ENCODE measurements at places on chromosomes 6 and 20.

- no peak for DNase-seq
Measured at GRCh38 chr6:32666420-32667300, at the start of gene HLA-DQB1. Gene HLA-DQB1, minus strand, starts transcription at chr6:32666657. Its CDS starts 50 bp downstream, at chr6:32666607.

GRCh38 chr20:44415833-44416715 is 59.6 kb upstream of the TTPAL start:
- no peak for DNase-seq

GRCh38 chr6:89818977-89819335 is 638 bp downstream of the MDN1 start:
- DNase-seq: no peak

GRCh38 chr6:39416026-39416425 is 93.5 kb upstream of the KCNK16 start:
- DNase-seq: no peak

GRCh38 chr6:143963158-143963919 is 44.7 kb downstream of the PLAGL1 start:
- no peak for DNase-seq

DNA sequence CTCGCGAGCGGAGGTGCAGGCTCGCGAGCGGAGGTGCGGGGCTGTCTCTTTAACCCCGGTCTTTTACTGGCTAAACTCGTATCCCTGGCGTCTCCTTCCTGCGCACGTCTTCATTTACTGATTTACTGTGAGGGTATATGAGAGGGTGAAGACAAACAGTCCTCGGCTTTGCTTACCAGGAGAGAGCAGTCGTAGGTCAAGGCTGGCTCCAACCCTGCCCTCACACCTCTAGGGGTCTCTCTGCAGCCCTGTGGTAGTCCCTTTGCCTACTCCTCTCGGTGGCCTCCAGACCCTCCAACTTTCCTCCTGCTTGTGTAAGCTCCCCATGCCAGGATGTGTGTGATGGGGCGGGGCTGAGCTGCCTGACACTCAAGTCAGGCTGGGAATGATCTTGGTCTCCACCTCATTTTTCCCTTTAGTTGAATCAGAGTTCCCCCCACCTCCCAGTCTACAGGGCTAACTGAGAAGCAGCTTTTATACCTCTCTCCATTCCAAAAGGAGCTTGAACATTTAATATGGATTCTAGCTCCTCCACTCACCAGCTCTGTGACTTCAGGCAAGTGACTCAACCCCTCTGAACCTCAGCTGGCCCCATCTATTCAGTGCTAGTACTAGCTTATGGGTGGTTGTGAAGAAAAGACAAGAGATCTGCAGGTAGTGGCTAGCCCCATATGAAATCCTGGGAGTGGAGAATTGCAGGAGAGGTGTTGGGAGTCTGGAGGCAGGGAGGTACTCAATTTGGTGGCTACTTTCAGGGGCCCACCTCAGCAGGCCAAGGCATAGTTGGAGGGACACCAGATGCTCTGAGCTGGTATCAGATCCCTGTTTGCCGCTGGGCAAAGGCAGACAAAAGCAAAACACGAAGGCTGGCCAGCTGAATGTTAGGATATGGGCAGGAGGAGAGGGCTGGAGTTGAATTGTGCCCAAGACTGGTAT is 902 bp downstream of the SLC29A1 start:
- no peak for DNase-seq

DNA sequence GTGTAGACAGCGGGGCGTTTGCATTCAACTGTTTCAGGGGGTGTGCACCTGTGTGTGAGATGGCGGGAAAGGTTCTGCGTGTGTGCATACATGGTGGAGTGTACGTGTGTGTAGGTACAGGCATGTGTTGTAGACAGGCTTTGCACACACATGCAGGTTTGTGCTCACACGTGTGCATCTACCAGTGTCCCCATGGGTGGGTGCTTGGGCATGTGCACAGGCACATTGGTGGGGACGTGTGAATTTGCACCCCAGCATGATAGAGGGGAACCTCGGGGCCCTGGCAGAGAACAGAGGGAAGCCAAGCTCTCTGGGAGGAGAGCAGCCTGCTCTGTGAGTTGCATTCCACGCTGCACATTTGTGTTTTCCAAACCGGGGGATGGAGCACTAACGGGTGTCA is 250.2 kb downstream of the PREX1 start:
- peak; percentile 73 for DNase-seq

DNA sequence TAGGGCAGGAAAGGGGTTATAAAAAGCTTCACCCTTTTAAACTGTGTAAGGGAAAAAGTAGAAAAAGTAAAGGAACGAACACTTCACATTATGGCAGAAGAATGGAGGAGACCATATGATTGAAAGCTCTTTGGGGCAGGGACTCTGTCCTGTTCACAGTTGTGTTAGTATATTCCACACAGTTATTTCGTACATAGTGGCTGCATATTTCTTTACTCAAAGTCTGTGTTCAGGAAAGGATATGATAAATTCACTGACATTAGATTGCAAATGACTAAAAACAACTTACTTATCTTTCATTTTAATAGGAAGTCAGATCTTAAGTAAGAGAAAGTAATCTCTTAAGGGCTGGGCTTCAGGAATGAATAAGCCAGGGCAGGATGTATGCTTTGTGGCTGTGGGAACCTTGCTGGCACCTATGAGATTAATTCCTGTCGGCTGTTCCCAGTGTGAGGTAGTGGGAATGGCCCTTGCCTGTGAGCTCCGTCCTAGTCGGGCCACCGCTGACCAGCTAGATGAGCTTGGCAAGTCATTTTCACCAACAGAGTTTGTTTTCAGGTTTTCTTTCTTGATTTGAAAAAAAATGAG is 11.2 kb downstream of the PPP1R14C start:
- DNase-seq: no peak

GRCh38 chr20:6665161-6665560 is 102.3 kb upstream of the BMP2 start:
- no peak for DNase-seq

DNA sequence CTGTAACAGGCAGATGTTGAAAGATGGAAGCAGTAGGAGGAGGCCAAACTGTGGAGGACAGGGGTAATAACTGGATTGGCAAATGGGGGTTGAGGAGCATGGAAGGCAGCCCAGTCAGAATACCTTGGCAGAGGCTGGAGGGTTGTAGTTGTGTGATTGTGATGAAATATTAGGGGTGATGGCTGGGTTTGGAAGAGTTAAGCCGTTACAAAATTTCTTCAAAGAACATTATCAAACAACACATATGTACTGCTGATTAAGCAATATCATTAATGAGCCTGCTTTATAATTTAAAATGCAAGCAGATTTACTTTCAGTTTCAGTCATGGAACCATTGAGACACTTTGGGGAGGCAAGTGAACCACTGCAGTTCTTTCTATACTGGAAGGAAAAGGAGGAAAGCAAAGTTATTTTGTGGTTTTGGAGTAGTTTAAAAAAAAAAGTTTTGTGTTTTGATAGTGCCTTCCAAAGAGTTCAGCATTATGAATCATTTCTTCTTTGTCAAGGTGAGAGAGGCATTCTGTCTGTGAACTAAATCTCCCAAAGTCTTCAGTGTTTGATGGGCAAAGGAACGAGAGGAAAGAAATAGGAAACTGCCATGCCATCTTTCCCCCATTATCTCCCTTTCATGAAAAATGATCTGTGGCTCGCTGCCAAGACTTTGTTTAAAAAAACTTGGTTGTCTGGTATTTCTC is 20.7 kb downstream of the FOXO3 start:
- no peak for DNase-seq

DNA sequence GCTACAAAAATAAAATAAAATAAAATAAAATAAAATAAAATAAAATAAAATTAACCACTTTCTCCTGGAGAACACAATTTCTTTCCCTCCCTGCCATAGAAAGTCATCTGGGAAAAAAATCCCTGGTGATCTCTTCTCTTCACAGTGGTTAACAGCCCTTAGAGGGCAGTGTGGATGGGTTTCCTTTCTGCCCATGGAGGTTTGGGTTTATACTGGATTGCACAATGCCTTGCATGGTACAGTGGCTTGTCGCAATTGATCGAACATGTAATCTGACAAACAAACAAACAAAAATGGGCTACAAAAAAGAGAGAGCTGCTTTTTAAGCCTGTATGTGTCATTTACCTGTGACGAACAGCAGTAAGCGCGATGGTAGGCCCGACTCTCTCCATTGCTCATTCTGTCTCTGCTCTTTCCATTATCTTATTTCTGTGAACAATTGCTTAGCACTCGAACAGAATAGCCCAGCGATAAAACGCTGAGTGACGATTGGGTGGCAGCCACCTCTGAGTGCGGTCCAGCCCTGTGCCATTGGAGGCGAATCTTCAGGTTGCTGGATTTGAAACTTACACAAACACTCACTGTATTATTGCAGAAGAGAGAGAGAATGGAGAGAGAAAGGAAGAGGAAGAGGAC is 166.1 kb downstream of the CD83 start:
- DNase-seq: no peak

DNA sequence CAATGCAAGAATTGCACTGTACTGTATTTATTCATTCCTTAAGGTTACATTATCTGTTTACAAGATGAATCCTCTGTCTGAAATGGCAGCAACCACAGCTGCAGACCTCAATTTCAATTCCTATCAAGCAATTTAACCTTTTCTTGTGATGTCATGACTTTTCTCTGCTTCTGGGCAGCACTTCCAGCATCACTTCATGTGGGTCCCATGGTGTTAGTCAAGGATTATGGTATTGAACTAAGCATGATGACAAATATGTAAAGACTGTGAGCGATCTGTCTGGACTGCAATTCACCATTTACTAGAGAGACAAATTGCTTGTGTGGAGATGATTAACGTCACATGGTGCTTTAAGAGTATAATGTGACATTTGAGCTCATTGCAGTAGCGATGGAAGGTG is 90.5 kb upstream of the CCN2 start:
- no peak for DNase-seq

GRCh38 chr6:15464211-15464725 is 198.6 kb downstream of the DTNBP1 start:
- DNase-seq: no peak

DNA sequence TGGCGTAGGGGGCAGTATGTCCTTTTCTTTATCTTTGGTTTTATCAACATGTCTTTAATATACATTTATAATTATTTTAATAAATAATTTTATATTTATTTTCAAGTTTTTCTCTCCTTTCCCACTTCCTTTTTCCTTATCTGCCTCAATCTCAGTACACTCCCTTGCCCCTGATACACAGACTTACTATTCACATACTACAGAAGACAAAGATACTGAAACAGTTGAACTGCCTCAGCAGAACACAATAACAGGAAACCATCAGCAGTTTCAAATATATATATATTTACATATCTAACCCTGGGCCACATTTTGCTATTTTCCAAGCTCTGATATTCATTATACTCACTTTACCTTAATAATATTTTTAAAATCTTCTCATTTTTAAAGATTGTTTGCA is 19.8 kb downstream of the IBTK start:
- DNase-seq: no peak

- no peak for DNase-seq
Measured at GRCh38 chr20:11091511-11091910, 417.7 kb upstream of the JAG1 start.

DNA sequence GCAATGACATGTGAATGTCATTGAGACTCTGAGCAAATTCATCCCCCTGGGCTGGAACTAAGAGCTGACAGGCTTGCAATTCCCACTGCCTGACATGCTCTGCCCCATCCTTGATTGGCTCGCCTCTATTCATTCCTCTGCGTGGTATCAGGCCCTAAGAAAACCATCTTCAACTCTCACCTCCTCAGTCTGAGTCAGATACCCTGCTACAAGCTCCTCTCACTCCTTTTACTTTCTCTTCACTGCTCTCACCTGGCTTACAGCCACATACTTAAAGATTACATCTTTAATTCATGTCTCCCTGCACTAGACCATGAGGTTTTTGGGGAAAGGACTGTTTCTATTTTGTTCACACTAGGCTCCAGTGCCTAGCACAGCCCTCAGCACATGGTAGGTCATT is 131.6 kb downstream of the KIF6 start:
- DNase-seq: no peak

DNA sequence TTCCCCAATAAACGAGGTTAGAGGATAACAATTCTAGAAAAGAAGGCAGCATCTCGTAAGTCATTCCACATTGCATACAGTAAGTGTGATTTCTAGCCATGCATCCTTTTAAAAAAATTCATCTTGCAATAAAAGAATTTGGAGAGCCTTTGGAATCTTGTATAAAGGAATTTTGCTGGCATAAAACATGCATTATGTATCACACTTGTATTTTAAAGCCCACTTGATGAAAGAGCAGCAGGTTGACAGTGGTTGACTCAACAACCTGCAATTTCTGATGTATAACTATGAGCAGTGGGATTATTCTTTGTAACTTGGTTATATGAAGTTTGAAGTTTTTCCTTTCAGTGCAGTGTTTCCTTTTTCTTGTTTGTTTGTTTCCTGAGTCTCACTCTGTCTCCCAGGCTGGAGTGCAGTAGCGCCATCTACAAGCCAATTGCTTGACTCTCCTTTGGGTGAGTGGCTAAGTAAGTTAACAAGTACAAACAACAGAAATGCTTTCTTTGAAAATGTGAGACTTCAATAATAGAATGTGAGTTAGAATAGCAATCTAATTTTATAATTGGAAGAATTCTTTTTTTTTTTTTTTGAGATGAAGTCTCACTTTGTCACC is 39.9 kb downstream of the JARID2 start:
- DNase-seq: no peak

DNA sequence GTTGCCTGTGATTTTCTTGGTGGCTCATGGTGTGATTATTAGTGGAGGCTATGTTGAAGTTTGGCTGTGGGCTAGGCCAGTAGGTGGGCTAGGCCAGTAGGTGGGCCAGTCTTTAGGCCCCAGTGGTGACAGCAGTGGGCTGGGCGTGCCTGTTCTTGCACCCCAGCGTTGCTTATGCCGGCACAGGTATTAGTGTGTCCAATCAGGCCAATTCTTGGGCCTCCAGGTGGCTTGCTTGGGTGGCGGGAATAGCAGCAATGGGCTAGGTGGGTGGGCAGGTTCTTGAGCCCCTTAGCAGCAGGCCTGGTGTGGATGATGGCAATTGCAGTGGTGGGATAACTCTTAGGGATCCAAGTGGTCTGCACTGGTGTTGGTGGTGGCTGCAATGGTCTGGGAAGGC is 22.9 kb downstream of the GJA10 start:
- no peak for DNase-seq

DNA sequence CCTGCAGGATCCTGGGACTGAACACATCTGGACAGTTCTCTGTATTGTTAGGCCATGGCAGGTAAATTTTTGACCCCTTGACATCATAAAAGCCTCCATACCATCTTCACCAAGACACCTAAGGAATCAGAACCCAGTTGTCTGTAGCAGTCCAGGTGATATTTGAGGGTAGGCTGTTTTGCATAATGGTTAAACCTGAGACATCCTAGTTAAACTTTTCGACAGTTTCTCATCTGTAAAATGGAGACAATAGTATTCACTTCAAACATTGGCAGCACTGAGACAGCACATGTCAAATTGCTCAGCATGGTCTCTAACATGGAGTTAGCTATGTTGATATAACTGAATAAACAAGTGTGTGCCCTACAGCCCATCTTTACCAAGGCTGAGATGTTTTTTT is 24.8 kb downstream of the C6orf62 start:
- DNase-seq: no peak

DNA sequence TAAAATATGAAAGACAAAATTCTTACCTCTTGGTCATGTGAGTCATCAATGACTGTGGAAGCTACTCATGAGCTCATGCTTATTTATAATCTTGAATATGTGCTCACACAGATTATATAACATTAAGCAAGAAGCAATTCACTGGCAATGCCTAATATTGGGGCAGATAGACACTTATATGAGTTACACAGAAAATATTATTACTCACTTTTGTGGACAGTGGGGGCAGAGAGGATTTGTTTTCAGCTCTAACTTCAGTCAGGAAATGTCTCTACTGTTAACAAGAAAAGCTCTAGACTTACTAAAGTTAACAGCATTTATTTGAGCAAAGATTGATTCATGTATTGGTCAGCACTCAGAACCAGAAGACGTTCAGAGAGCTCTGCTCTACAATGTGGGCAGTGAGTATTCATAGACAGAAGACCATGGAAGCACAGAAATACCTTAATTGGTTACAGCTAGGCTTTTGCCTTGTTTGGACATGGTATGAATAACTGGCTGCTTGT is 85.8 kb upstream of the AHI1 start:
- no peak for DNase-seq

All from RWPE2 (cell line).